ENCODE measurements at places on chromosomes 7 and 10.

- DNase-seq, result no peak
Observed at GRCh38 chr10:133176546-133176945, 16.5 kb downstream of the KNDC1 start.

DNA sequence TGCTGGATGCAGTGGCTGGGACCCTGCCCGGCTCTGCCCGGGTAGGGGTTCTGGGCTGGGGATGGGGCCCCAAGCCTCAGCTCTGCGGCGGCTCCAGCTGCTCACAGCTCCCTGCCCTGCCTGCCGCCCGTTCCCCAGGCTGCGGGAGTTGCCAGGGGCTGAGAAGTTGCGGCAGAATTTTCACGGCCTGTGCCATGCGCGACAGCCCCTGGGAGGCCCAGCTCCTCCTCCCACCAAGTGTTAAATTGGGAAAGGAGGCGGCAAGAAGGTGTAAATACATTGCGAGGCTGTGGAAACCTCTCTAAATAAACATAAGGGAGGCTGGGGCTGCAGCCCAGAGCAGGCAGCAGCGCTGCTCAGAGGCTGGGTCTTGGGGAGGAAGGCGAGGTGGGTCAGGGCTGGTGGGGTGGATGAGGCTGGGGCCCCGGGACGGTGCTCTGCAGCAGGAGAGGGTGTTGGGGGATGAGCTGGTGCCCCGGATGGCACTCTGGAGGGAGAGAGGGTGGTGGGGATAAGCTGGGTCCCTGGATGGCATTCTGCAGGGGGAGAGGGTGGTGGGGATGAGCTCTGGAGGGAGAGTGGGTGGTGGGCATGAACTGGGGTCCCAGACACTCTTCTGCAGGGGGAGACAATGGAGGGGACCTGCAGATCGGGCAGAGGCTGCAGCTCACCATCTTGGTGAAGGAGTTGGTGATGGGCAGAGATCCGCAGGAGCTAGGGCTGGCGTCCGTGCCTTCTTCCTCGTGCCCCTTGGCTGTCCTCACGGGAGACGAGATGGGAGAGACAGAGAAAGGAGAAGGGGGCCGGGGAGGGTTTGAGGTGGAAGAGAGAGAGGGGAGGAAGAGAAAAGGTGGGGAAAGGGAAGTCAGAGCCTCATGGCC lies 85.5 kb upstream of the GNA12 start:
- no peak for DNase-seq

DNA sequence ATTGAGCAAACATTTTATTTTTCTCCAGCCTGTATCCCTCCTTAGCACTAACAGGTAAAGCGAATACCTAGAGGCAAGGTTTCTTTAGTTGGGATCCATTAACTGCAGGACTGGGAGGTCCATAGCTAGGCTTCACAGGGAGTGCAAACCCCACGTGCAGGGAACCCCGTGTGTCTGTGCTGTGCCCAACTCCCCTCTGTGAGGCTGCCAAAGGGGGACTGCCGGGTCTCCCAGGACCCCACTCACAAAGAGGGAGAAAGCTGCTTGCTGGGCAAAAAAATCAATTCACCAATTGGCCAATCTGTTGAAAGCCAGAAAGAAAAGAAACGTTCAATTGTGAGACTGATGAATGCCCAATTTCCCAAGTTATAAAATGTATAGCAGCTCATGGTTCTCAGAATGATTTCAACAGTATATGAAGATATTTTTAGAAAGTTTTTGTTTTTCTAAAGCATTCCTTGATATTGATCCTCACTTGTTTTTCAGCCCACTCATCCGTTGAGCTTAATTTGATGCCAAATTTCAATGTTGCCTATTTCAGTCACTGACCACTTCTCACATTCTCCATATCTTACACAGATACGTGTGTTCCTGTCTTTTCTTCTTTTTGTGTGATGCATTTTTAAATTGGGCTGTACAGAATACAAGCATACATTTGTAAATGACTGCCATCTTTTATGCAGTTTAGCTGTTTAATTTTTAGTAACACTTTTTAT lies 202.7 kb upstream of the PRSS58 start:
- DNase-seq, result no peak

DNA sequence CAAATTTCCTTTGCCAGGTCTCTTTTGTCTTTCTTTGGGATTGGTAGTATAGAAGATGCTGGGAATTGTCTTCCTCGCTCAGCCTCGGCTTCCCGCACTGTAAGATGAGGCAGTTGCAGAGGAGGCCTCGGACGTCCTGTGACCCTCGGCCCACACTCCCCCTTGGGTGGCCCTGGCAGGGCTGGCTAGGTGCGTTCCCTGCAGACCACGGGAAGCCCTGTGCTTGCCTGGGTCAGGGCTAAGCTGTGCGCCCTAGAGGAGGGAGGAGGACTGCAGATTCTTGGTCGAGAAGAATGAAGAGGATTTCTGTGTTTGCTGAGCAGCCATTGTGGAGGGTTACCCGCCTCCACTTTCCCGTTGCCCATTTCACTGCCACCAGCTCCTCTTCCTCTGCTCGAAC lies 42.8 kb downstream of the WIPI2 start:
- DNase-seq, result no peak

DNA sequence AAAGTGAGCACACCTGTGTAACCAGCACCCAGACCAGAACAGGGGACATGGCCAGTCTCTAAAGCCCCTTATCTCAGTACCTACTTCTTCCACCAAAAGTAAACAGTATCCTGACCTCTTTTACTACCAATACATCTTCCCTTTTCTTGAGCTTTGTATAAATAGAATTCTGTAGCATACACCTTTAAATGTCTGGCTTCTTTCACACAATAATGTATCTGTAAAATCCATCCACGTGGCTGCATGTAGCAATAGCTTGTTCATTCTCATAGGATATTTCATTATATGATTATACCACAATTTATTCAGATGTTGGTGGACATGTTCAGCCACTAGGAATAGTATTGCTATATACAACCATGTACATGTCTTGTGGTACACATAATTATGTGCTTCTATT lies 40.6 kb downstream of the BTBD16 start:
- DNase-seq, result no peak

- no peak for DNase-seq
Observed at GRCh38 chr7:110356438-110356837, 734.5 kb upstream of the LRRN3 start.

DNA sequence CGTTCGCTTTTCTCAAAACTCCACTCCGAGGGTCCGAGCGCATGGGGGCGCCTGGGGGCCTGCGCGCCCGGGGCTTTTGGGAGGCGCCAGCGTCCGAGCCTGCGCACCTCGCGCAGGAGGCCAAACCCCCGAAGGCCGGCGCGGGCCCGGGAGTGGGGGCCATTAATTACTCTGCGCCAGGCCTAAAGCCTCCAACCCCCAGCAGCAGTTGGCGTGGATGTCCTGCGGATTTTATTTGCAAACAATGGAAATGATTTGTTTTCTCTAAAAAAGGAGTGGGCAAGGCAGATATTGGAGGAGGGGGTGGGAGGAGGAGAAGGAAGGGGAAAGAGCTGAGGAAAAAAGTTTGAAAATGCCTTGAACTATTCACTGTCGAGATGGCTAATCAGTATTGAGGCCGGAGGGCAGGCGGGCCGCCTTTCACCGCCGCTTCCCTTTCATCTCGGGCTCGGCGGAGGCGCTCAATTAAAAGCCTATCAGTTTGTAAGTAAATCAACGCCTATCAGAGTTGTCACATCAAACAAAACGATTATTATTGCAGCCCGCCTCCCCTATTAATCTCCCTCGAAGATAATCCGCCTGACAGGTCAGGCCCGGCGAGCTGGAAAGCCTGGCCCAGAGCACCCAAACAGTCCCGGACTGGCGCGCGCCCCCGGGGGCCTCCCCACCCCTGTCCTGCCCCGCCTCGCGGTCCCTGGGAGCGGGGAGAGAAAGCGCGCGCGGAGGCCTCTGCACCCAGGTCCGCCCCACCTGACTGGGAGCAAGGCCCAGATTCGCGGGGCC lies 3.4 kb upstream of the ZNF503 start:
- peak; percentile 70 for DNase-seq

- DNase-seq, result no peak
Observed at GRCh38 chr10:86592413-86592812, 61.9 kb upstream of the OPN4 start.

DNA sequence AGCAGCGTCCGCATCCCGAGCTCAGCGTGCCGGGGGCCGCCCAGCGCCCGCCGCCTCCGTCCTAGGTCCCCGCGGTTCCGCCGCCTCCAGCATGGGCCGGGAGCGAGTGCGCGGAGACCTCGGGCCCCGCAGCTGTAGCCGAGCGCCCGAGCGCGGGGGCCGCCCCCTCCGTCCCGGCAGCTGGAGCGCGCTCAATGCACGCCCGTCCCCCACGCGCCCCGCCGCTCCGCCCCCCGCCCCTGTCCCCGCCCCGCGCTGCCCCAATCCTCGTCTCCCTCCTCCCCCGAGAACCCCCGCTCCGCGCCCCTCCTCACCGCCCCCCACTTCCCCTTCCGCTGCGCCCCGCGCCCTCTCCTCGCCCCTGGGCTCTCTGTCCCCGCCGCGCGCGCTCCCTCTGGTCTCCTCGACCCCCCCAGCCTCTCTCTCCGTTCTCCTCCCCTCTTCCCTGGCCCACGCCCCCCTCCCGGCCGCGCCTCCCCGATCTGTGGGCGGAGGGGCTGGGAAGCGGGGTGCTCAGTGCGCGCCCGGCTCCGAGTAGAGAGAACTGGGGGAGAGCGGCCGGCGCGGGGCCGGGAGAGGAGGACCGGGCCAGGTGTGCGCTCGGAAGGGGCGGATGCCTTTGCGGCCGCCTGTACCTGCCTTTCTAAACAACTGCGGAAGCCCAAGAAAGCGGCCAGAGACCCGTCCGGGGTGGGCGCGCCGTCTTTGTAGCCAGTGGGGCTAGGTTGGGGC lies at the start of gene VIPR2:
Gene VIPR2 (minus strand): TSS at position 110 of the 732 bp plus-strand sequence. CDS start 96 bp downstream, at position 14.
- DNase-seq, result no peak

DNA sequence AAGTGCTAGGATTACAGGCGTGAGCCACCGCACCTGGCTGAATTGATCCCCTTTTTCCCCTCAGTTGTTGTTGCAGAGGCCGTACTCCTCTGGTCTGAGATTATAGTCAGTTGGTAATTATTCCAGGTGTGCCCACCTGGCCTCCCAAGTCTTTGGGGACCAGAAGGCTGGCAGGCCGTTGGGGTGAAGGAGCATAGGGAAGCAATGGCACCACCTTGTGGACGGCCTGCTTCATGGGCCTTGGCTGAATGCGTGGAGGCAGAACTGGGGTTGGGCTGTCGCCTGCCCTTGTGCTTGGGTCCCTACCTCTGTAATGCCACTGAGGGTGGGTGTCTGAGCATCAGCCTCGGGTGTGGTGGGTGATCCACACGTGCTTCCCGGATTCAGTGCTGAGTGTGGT lies 125.7 kb downstream of the RGS10 start:
- DNase-seq, result no peak

- DNase-seq, result no peak
Observed at GRCh38 chr7:124698964-124699363, 66.6 kb downstream of the GPR37 start.

- DNase-seq, result no peak
Observed at GRCh38 chr7:46681865-46682503, 760.9 kb upstream of the IGFBP3 start.
